Urinary bladder (tissue), 4 donors: ENCODE measurements at places on chromosomes 11 and 22. TPM values are rescaled to one million over a fixed set of nuclear protein-coding genes. Genes with fewer than 3 reads are reported as not detected.

DNA sequence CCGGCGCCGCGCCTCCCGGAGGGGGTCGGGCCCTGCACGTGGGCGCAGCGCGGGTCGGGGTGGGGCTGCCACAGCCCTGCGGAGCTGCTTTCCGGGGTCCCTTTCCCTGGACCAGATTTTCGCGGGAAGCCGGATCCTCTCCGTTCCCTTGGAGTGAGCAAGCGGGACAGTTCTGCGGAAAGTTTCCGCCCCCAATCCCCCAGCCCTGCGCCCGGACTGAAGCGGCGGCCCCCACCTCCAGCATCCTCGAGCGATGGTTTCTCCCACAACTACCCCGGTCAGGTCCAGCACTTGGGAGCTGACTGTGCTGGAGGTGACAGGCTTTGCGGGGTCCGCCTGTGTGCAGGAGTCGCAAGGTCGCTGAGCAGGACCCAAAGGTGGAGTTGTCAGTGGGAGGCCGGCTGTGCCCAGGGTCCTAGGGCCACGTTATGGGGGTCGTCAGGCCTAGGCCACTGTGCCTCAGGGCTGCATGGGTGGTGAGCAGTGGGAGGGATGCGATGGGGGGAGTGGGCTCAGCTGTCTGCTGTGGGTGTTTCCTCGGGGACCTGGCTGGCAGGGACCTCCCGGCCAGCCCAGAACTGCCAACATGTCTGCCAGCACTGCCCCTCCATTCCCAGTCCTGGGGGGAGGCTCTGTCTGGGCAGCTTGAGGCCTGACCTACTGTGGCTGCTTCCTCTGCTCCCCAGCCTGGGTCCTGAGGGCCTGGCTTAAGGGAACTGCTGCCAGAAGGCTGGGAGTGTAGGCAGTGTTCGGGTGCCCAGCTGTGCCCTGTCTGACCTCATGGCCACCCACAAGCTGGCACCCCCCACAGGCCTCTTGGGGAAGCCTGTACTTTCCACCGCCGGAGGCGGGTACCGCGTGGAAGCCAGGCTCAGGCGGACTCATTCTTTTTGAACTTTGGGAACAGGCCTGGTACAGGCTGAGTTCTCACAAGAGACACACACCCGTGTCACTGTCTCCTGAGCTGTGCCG lies 726 bp downstream of the ST3GAL4 start:
- DNase-seq, result no peak

GRCh38 chr11:2780850-2781407 lies 81.1 kb upstream of the KCNQ1OT1 start:
- no peak for DNase-seq

GRCh38 chr11:2211113-2211971 lies 39.7 kb upstream of the TH start:
- DNase-seq, result no peak

DNA sequence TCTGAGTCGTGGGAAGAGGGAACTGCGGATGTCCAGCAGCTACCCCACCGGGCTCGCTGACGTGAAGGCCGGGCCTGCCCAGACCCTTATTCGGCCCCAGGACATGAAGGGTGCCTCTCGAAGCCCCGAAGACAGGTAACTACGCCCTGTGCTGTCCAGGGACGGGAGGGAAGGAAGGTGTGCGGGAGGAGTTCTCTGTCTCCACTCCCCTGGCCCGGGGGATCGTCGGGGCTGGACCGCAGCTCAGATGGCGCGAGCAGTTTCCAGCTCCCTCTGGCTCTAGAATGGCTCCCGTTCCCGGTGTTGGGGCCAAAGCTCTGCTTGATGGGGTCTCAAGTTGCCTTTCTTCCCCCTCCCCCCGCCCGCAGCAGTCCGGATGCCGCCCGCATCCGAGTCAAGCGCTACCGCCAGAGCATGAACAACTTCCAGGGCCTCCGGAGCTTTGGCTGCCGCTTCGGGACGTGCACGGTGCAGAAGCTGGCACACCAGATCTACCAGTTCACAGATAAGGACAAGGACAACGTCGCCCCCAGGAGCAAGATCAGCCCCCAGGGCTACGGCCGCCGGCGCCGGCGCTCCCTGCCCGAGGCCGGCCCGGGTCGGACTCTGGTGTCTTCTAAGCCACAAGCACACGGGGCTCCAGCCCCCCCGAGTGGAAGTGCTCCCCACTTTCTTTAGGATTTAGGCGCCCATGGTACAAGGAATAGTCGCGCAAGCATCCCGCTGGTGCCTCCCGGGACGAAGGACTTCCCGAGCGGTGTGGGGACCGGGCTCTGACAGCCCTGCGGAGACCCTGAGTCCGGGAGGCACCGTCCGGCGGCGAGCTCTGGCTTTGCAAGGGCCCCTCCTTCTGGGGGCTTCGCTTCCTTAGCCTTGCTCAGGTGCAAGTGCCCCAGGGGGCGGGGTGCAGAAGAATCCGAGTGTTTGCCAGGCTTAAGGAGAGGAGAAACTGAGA lies 1.4 kb downstream of the ADM start:
- no peak for DNase-seq

HEPHL1 gene
- polyA plus RNA-seq, result not detected

SMIM35 gene
- polyA plus RNA-seq, result 0.03 TPM

SMTN gene
- polyA plus RNA-seq, result 1,750 TPM

PYGM gene
- polyA plus RNA-seq, result 33.6 TPM

DNA sequence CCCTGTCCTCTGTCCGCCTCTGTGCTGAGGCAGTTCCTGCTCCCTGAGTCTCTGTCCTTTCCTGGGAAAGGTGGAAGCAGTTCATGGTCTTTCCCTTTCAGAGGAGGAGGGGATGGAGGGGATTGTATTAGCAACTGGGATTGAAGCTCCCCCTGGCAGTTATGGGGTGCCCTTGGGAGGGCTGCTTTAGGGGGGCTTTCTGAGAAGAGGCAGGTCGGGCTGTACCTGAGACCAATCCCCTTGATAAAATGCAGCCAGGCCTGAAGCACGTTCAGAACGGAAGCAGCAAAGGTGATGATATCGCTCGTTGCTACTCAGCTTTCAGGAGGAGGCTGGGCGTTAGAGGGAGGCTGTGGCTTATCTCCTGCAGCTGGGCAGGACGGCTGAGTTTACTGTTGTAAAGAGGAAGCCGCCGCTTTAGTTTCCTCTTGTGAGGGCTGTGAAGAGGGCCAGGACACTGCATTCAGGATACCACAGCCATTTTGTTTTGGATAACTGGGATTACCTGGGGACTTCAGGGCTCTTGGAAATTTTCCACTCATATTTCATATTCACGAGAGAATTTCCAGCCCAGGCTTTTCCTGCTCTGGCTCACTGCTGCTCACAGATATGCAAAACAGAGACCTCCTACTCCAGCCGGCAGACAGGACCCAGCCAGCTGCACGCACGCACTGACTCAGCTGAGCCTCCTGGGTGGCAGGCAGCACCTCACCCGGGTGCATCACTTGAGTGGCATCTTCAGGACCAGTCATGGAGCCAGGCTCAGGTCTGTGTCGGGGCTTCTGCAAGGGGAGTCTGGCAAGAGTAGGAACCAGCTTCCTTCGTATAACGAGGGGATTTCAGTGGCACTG lies 798 bp downstream of the AMPD3 start:
- peak; percentile 46 for DNase-seq

DNA sequence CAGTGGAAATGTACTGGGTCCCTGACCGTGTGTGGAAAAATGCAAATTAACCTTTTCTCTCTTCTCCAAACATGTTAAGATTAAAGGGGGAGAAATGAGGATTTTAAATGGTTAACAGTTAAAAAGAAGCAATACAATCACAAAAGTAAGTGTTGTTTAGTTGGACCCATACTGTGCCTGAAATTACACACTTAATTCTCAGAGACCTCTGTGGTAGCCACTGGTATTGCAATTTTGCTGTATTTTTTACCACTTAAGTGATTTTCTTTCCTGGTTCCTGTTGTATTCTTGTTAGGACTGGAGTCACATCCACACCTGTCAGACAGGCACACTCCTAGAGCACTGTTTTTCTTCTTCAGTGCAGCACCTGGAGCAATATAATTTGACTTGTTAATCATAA lies 179.6 kb upstream of the PDGFD start:
- DNase-seq, result no peak

- DNase-seq, result no peak
Observed at GRCh38 chr11:113554526-113554925, 79.3 kb upstream of the DRD2 start.

OR5T1 gene
- polyA plus RNA-seq, result not detected

ATL3 gene
- 34.7 TPM for polyA plus RNA-seq

GRCh38 chr11:16791191-16791961 lies 52.9 kb downstream of the C11orf58 start:
- no peak for DNase-seq

GRCh38 chr11:80443177-80443576 lies 1002.3 kb upstream of the TENM4 start:
- no peak for DNase-seq

GRCh38 chr11:96267496-96268032 lies 75.4 kb downstream of the MAML2 start:
- no peak for DNase-seq

C22orf31 gene
- not detected for polyA plus RNA-seq

GRCh38 chr11:19915808-19916207 lies 203.2 kb downstream of the NAV2 start:
- no peak for DNase-seq

DNA sequence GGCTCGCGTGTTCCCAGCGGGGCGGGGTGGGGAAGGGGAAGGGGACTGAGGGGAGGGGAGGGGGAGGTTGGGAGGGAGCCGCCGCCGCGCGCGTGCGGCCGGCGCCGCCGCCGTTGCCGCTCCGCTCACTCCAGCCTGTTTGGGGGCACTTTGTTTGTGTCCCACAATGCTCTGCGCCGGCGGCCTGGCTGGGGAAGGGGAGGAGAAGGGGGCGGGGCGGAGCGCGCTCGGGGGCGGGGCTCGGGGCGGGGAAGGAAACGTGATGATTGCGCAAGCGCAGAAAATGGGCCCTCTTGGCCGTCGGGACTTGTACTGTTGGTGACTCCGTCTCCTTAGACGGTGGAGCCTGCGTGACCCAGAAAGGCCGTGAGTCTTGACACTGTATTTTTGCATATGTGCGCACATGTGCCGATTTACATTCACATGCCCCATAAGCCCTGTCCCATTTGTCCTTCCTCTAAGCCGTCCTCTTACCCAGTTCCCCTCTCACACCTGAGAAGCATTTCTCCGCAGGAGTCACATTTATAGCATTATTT lies at the start of gene ZBTB44:
TSS of gene ZBTB44 (minus strand) at position 168 of the 536 bp plus-strand sequence. CDS start 53,044 bp downstream, outside the sequence.
- peak; percentile 81 for DNase-seq

ZP1 gene
- 0.35 TPM for polyA plus RNA-seq

- no peak for DNase-seq
Observed at GRCh38 chr11:76382209-76382608, 1.1 kb downstream of the GVQW3 start.

DNA sequence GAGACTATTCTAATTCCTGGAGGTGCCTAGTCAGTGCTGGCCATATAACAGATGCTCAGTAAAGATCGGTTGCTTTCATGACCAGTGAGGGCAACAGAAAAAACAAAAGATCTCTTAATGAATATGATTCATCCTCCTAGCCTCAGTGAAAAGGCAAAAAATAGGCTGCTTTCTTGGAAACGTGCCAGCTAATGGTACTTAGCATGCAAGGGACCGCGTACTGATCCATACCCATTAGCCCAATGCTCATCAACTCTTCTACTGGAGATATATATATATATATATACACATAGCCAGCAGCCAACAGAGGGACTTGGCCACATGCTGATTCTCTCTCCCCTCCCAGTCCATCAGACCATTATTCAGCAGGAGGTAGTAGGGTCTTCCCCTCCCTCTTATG lies 320.4 kb downstream of the KIRREL3 start:
- no peak for DNase-seq

DNA sequence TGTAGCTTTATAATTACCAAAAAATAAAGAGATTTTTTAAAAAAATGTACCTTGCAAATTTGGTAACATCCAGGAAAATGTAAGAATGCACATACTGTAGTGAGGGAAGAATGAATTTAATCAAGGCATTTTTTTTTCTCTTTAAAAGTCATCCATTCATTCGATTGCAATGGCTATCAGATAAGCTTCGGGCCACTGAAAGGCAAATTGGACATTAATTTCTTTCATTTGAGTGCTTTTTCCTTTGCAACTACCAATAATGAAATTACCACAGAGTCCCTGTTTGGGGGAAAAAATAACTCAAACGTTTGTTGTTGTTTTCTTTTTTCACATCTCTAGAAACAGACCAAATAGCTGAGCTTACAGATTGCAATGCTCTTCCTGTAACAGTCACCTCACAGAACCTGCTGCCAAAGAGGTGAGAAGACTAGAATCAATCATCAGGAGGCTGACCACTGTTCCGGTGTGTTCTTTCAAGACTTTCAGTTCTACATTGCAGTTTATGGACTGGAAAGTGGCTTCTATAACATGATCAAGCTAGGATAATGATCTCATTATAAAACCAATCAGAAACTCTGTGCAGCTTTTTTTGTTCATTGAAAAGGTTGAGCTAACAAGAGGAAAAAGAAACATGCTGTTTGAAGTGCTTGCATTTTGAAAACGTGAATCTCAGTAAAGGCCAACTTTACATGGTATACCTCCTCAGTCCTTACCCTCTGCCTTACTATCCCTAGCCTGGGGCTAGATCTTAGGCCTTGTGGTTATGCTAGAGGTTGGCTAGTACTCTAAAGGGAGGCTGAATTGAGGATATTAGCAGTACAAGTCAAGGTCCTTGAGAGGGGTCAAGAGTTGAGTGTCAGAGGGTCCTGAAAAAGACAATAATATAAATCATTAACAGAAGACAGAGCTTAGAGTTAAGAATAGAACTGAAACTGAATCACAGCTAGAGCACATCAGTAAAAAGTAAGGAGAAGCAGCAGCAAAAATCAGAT lies 1276.1 kb downstream of the LRRC4C start:
- no peak for DNase-seq

DNA sequence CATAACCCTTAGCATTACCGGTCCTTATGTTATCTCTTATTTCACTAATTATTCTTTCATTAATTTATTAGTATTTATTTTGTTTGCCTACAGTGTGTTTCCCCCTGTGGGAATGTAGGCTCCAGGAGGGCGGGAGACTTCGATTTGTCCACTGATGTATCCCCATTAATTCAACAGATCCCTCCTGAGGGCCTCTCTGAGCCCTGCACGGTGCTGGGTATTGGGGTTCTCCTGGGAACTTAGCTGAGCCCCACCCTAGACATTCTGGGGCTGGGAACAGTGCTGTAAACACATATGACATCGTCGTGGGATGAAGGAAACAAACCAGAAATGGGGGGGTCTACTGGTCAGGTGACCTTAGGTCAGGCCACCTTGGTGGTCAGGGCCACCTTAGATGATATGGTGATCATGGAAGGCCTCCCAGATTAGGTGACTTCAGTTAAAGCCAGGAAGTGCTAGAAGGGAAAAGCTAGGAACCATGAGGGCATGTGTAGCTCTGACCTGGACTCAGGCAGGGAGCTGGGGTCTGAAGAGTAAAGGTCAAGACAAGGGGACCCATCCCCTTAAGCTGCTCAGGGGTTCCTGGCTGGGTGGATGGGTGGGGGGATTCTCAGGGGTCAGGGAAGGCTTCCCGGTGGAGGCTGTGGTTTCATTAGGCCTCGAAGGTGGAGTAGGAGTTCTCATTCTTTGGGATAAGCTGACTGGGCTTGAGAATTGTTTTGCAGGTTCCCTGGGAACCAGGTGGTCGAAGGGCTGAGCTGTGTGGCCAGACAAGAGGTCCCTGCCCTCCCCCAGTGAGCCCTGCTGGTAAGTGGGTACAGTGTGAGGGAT lies 1.0 kb downstream of the PHETA2 start:
- DNase-seq, result no peak

DNA sequence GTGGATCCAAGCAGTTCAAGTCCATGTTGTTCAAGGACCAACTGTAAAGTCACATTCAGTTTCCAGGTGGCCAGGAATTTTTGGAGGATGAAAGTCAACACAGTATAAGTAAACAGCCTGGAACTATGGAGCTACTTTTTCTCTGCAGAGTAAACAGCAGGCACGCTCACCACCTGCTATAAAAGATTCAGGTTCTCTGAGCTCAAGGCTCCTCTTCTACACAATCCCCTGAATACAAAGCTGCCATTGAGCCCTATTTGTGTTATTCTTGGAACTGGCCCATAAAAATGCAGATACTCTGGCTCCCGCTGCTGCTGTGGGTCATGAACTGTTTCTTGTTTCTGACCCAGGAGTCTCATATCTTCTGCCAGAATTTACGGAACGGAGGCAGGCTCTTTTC lies 56.9 kb upstream of the PRR5 start:
- DNase-seq, result no peak
